AG04450 (cell line): ENCODE measurements at places on chromosomes 4 and X.

DNA sequence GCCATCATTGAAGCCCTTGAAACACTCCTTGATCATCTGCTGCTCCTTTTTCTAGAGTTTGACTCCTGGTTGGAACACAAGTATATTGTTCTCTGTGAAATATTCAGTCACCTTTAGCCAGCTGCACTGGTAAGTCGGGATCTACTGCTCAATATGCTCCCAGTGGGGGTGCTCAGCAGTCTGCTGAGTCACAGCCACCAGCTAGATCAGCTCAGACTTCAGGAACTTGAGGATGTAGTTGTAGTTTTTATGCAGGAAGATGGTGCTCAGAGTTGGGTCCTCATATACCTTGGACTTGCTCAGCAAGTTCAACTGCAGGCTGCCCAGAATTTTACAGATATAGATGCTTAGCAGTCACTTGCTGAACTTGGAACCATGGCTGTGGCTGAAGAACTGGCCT, 202.5 kb upstream of the RPL34 start:
- no peak for DNase-seq

DNA sequence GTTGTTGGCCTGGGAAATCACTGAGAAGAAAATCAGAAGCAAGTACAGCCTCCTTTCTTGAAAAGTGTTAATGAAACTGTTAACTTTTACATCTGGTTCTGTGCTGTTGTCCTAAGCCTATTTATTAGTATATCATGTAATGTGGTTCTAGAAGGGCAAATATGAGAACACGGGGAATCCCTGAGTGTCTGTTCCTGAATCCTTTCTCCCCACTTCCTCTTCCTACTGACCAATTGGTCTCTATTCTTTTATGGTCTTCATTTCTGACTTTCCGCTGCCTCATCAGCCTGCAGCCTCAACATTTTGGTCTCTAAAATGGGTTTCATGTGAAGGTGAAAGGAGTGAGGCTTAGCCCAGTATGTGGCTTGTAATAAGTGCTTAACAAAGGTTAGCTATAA, 159.9 kb upstream of the MAMLD1 start:
- DNase-seq: no peak

DNA sequence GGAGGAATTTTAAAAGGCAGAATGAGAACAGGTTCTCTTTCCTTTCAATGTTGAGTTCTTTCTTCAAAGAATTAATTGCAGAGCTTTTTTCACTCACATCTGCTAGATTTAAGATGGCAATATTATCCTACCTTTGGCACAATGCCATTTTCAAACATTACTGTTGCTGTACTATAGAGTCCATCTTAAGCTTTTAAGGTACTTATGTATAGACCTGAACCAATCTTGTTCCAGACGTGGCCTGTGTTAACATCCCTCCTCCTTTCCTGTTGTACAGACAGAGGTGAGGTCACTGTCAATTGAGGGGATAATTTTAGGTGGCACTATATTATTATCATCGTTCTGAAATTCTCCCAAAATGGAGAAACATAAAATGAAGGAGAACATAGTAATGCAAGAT, 53.0 kb upstream of the MYOZ2 start:
- no peak for DNase-seq

- no peak for DNase-seq
Measured at GRCh38 chr4:144658903-144659302, 12.9 kb downstream of the HHIP start.

DNA sequence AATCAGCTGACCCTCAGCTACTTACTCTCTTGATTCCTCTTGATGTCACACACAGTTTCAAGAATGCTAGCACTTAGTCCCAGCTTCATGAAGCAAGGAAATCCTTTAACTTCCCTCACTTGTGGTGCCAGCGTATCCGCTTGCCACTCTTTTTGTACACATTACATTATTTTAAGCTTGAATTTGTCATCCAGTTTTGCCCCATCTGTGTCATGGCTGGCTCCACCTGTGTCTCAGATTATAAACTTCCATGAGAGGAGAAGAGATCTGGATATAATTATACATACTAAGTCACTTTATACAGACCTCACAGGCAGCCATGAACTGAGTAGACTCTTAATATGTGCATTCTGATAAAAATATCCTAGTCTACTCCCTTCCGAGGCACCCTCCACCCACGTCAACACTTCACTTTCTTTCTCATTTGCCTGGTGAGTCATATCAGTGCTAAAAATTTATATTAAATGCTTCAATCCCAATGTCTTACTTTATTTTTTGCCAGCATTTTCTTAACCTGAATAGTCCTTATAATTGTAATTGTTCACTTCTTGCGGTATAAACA, 35.1 kb downstream of the GABRA2 start:
- DNase-seq: no peak

DNA sequence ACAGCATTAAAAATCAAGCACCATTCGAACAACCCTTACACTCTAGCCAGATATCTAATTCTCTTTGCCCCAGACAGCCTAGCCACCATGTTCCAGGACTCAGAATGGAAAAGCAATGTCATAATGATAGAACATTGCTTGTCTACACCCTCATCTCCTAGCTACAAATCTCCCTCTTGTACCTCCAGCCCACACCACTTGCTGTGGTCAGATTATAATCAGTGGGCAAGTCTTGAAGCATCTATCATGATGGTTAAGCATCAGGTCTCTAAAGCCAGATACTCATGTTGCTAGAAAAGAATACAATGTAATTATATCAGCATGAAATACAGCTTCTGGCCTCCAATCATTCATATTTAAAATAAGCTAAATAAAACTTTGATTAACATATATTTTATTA, 268.3 kb downstream of the NPFFR2 start:
- no peak for DNase-seq

- DNase-seq: no peak
Measured at GRCh38 chrX:18654875-18655836, 16.8 kb downstream of the RS1 start.

GRCh38 chr4:53013873-53014775, 152.0 kb downstream of the RASL11B start:
- DNase-seq: no peak

GRCh38 chr4:79764120-79764519, 308.9 kb downstream of the ANTXR2 start:
- DNase-seq: no peak

- DNase-seq: no peak
Measured at GRCh38 chr4:64911846-64912245, 502.6 kb upstream of the TECRL start.

- no peak for DNase-seq
Measured at GRCh38 chr4:33086331-33086925, 2366.3 kb downstream of the PCDH7 start.

DNA sequence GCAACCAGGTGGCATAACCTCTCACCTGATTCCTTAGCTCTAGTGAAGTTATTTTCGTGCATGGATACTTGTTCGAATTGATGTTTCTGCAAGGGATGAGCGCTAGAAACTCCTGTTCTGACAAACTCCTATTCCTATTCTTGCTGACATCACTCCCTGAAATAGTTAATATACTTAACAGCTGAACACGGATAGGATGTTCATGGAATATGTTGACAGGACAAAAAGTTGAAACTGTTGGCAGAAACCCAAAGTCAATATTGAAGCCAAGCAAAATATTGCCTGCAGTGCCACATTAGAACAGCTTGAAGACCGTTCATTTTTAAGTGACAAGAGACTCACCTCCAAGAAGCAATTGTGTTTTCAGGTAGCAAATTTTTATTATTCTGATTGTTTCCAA, at the start of gene KLKB1:
TSS of gene KLKB1 (plus strand) at position 287 of the 400 bp plus-strand sequence. CDS start 689 bp downstream, outside the sequence.
- no peak for DNase-seq

GRCh38 chrX:50801135-50801534, 12.9 kb downstream of the SHROOM4 start:
- no peak for DNase-seq

GRCh38 chr4:139630991-139631390, 34.6 kb upstream of the MGST2 start:
- no peak for DNase-seq

- no peak for DNase-seq
Measured at GRCh38 chrX:154486052-154486395, 391 bp downstream of the UBL4A start.

GRCh38 chr4:34502086-34502485, 1742.2 kb downstream of the ARAP2 start:
- no peak for DNase-seq

DNA sequence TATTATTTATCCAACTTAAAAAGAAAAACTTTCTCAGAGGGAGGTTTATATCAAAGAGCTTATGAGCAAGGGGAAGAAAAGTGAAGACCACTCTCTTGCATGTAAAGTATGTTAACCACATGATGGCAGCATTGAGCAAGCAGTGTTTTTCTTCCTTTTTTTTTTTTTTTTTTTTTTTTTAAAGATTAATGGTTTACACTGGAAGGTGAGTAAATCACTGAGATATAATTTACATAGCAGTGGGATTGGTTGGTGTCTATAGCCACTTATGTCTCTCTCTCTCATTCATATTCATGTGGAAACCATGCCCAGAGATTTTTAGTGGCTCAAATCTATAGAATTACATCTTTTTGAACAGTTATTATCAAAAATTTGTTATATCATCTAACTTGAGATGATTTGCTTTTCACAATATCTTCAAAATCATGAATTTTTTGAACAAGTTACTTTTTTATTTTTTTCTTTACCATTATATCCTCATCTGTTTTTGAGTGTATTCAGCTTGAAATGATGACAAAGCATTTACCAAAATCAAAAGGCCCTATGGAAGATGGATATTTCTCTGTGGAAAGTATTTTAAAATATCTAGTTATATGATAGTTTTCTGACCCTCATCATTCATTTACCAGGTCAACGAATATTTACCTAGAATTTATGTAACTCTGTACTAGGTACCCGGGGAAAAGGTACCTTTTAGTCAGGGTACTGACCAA, 31.6 kb downstream of the MTHFD2L start:
- DNase-seq: peak; percentile 15

DNA sequence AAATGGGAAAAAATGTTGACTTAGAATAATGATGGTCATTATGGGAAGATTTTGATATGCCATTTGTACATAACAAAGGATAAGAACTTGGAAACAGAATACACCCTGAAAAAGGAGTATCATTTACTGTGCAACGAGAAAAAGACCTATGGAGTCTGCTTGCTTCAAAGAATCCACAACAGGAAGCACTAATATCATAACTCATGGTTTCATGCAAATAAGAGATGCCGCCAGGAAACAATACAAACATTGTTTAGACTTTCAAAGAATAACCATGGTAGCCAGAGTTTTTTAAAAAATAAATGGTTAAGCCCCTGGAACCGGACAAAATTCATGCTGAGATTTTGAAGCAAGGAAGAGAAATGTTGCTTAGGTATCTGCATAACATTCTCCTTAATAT, 139.9 kb upstream of the ETNPPL start:
- no peak for DNase-seq

GRCh38 chrX:118565853-118566252, 70.2 kb downstream of the DOCK11 start:
- no peak for DNase-seq

- no peak for DNase-seq
Measured at GRCh38 chrX:107442914-107443527, 6.4 kb upstream of the FRMPD3 start.

DNA sequence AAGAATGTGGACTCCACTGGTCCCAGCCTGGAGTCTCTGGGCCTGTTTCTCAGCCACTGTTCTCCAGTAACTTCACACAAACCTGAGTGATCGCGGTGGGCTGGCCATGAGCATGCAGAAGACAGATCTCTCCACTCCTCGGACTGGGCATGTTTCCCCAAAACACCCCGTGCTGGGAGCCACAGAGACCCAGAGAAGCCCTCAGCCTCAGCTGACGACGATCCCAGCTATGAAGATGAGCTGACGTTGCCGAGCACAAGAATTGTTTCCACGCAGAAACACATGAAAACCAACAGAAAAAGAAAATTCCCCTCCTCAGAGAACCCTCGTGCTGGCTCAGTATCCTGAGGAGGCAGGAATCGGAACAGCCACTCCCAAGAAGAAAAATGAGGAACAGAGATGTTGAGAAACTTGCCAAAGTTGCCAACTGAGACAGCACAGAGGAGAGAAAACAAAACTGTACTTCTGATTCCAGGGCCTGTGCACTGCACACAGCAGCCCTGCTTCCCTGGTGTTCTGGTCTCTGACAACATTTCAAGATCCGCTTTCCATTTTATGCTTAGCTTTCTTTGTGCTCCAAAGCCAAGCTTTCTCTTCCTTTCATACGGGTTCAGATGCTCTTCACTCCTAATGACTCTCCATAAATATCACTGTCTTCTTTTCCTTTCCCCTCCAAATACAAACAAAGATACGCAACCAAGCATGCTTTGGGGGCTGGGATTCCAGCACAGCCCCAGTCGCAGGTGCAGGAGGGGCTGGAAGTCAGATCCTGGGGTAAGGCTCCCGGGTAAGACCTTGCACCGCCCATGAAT, 81.4 kb downstream of the IRF2 start:
- DNase-seq: no peak

- no peak for DNase-seq
Measured at GRCh38 chrX:97931586-97931985, 1047.9 kb downstream of the RPA4 start.

- DNase-seq: no peak
Measured at GRCh38 chrX:113980953-113981352, 602.9 kb upstream of the HTR2C start.
